Esophagus squamous epithelium (tissue), 5 donors: ENCODE measurements at places on chromosomes 11 and 22.

- DNase-seq, result no peak
Observed at GRCh38 chr11:118058311-118059245, 18.3 kb upstream of the TMPRSS4 start.

DNA sequence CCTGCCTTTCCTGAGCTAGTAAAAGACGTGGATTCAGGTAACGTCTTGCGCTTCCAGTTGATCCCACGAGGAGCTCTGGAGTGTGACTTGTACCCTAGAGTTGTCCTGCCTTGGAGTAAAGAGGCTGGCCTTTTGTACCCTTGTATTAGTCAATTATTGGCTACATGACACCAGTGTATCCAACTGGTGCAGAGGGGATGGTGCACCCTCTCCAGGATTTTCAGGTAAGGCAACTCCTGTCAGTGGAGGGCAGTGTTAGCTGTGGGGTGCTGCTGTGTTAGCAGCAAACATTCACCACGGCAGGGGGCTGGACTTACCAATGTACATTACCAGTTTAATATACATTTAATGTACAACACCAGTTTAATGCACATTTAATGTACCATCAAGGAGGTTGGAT is 233.5 kb downstream of the MIAT start:
- DNase-seq, result no peak

DNA sequence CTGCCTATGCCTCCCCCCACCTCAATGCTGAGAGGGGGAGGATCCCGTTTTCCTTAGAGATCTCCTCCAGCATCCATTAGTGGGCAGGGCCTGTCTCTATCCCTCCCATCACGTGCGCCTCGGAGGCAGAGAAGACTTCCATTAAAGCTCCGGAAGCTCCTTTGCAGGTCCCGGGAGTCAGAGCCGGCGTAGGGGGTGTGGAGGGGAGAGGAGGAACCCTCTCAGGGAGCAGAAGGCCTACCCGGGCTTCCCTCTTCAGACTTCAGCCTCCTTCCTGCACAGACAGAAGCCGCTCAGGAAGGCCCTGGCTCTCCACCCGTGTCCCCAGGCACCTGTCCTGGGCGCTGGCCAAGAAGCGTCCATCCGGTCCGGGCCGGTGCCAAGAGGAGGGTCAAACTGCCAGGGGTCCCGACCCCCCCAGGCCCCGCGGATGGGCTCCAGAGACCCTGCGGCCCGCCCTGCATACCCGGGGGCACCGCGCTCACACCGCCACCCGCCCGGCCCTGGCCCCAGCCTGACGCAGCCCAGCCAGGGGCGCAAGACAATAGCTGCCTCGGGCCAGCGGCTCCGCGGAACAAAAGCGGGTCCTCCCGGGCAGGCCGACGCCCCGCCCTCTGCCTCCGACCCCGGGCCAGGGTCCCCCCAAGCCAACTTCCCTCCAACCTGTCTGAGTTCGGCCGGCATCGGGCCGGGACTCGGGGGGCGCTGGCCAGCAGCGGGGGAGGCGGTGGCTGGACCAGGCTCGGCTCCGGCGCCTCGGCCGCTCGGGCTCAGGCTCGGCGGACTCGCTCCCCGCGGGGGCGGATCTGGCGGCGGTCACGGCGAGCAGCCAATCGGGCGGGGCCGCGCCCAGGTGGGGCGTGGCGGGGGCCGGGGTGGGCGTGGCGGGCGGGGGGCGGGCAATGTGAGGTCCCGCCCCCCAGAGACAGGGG is 29.9 kb downstream of the ARVCF start:
- DNase-seq, result no peak

DNA sequence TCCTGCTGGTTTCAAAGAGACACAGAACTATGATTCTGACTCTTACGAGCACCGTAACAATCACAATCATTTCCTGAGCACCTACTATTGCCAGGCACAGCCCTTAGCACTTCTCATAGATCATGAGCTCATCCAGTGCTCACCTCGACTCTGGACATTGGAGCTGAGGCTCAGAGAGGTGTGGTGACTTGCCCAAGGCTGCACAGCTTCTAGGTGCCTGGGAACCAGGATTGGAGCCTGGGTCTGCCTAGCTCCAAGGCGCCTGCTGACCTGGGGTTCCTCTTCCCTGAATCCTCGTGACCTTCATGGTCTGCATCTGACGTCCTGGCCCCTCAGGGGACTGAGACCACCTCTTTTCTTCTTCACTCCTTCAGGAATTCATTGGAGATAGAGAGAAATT is 50.6 kb upstream of the CRYBB3 start:
- DNase-seq, result no peak

- DNase-seq, result no peak
Observed at GRCh38 chr11:100624346-100624745, 62.7 kb upstream of the ARHGAP42 start.

GRCh38 chr11:130831506-130831905 is 84.8 kb downstream of the SNX19 start:
- DNase-seq, result no peak

DNA sequence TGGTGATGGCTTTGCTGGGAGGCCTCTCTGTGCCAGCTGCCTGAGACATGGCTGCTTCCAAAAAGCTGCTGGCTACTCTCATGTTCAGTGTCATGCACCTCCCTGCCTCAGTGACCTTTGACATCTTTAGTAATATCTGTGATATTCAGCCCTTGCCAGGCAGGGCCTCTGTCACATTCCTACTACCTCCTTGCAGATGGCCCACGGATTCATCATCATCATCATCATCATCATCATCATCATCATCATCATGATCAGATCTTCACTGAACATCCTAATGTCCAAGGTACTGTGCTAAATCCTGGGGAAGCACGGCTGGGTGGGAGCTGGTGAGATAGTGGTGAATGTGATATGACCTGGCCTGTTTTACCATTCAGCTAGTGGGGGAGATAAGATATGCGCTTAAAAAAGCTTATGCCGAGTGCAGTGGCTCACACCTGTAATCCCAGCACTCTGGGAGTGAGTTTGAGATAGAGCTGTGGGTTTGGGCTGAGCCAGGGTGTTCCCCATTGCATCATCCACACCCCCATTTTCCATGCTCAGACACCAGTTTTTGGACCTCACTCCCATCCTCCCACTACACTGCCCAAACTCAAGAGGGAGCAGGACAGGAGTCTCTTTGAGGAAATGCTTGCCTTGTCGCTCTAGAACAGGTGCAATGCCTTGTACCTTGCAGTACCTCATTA is 17.1 kb upstream of the TMPRSS13 start:
- DNase-seq, result no peak

- no peak for DNase-seq
Observed at GRCh38 chr11:45038923-45039322, 88.2 kb upstream of the TP53I11 start.

DNA sequence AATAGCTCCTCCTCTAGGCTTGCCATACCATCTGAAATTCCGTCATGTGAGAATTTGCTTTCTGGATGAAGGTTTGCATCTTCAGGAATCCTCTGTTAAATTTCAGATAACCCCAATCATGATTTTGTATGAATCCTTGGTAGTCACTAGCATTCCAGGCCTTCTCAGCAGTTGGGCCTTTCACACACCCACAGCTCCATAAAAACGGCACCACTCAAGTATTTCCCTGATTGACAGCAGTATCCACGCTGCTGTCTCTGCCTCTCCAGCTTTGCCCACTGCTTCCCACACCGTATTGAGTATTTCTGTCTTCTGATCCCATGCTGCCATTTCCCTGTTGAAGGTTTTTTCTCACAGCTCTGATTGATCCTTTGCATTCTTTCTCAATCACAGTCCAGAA is 208.7 kb upstream of the NCAM1 start:
- DNase-seq, result no peak

DNA sequence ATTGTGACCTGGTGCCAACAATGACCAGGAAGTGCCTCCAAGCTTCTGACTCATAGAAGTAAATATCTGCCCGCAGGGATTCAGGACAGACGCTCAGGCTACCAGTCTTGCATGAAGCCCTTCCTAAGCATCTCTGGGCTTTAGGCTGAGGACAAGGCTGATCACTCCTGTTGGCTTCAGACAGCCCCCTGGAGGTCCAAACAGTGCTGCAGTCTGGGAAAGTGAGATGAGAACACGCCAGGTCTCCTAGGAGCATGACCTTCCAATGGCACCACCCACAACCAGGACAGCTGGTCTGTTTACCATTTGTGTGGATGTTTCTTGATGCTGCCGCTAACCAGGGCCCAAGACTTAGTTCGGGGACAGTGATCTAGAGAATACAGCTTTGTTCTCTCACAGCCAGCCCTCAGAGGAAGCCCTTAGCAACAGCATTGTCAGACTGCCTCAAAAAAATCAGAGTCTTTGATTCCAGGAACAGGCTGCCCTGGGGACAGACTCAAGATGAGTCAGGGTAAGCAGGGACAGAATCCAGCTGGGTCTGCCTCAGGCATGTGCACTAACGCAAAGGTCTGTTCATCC is 111.2 kb downstream of the ZNF280B start:
- no peak for DNase-seq

- DNase-seq, result no peak
Observed at GRCh38 chr11:7555052-7555699, 41.4 kb downstream of the PPFIBP2 start.

DNA sequence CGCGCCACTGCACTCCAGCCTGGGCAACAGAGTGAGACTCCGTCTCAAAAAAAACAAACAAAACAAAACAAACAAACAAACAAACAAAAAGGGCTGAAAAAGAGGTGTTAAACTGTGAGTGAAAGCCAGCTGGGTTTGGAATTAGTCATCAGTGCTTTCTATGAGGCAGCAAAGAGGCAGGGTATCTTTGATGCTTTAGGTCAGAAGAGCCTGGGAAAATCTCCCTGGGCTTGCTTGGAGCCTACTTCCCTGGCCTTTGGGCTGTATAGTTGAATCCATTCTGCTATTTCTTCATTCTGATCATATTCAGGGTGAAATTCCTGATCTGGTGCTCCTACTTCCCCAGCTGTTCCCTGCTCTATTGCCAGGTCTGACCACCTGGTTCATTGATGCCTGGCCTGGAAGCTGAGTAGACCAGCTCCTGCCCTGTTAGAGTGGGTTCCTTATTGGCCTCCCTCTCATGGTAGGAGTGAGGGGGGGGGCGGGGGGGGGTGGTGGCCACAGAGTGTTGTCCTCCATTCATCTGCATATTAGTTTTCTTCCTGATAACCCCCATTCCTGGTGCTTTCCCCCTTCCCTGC is 65.6 kb downstream of the INSC start:
- DNase-seq, result no peak

DNA sequence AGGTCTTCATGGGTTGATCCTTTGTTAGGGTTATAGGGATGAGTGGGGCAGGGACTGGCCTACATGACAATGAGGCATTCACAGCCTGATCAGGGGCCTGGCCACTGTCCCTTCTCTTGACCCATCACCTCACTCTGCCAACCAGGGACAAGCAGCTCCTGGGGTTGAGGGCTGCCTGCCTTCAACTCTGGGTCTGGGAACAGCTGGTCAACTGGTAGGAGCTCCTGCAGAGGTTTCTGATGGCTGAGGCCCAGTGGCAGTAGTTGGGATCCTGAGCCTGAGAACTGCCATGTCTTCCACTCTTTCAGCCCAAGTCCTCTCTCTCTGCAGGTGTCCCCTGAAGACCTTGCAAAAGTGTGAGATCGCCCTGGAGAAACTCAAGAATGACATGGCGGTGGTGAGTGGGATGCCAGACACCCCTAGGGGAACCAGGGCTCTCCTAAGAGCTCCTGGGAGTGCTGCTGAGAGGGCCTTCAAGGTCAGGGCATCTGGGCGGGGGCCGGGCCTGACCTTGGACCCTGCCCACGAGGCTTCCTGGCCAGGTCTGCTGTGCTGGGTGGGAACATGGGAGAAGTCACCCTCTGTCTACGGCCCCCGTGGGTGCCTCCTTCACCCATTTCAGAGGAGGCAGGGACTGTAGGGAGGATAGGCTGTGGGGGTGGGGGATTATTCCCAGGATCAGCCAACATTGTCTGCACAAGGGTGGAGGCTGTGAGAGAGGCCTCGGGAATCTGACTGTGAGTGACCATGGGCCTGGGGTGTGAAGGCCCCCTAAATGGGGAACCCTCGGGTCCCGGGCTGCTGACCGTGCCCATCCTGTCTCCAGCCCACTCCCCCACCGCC is 76.8 kb downstream of the MED15 start:
- DNase-seq, result no peak

GRCh38 chr22:46750530-46750800 is 12.0 kb upstream of the TBC1D22A start:
- DNase-seq, result no peak

- DNase-seq, result no peak
Observed at GRCh38 chr11:126341760-126342161, 13.7 kb upstream of the ST3GAL4 start.

DNA sequence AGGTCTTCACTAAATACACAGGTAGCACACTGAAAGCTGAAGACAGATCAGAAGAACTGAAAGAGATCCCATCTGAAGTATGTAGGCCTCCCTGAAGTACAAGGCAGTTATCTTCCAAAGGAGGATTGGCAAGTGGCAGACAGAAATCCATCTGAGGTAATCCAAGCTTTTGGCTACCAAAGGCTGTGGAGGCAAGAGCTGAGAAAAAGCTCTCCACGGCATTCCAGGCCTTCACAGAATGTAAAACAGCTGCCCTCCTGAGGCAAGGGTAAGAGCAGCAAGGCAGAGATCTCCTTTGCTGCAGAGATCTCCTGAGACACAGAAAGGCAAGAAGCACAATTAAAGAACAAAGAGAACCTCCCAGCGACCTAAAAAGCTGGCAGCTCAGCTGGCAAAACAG is 19.1 kb downstream of the PIK3C2A start:
- no peak for DNase-seq

- DNase-seq, result no peak
Observed at GRCh38 chr11:85602526-85603213, 24.5 kb downstream of the DLG2 start.

GRCh38 chr11:45374130-45374529 is 88.0 kb upstream of the SYT13 start:
- no peak for DNase-seq

- no peak for DNase-seq
Observed at GRCh38 chr11:65380460-65381119, 1.9 kb downstream of the SLC25A45 start.

GRCh38 chr11:849104-849824 is 6.6 kb downstream of the TSPAN4 start:
- no peak for DNase-seq

- DNase-seq, result no peak
Observed at GRCh38 chr11:109864151-109864661, 229.0 kb upstream of the ZC3H12C start.

GRCh38 chr11:65036931-65037330 is 4.1 kb upstream of the SAC3D1 start:
- no peak for DNase-seq

- DNase-seq, result no peak
Observed at GRCh38 chr11:118846181-118846935, 37.3 kb upstream of the CXCR5 start.

- no peak for DNase-seq
Observed at GRCh38 chr11:69321877-69322361, 28.0 kb downstream of the MYEOV start.

GRCh38 chr11:75428281-75428724 is 4.7 kb downstream of the KLHL35 start:
- peak; percentile 11 for DNase-seq

DNA sequence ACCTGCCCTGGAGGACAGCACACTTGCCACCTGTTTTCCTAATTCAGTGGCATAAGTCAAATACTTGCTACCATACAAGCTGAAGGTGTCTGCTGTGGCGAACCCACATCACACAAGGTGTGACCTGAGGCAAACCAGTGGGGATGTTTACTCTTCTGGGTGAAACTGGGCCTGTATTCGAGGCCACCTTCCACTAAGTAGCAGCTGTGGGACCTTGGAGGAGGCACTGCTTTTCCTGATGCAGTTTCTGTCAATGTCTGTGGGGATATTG is 927.4 kb downstream of the BRD1 start:
- no peak for DNase-seq

- DNase-seq, result no peak
Observed at GRCh38 chr11:69376155-69377028, 82.4 kb downstream of the MYEOV start.
